ENCODE measurements at places on chromosomes 5 and 9.

DNA sequence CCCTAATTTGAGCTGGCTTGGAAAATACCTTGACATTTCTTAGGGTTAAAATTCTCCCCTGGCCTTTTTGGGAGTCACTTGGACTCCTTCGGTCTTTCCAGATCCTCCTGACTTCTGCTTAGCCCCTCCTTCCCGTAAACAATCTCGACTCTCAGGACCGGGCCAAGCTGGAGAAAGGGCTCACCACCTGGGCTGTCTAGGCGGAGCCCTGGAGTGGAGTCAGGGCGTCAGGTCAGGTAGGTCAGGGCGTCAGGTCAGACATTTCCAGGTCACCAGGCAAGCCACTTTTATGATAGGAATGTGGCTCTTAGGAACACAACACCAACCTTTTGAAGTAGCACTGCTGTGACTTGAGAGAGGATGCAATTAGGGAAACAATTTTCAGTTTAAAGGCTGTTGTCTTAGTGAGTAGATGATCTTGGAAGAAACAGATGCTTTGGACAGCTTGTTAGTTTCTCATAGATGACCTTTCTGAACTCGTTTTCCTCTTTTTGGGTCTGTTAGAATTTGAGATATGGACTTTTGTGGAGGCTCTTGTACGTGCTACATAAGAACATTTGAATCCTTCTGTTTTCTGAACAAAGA lies 12.8 kb downstream of the OSTF1 start:
- no peak for DNase-seq

- peak; percentile 65 for DNase-seq
Observed at GRCh38 chr5:171629628-171630349, 155.8 kb upstream of the SMIM23 start.

DNA sequence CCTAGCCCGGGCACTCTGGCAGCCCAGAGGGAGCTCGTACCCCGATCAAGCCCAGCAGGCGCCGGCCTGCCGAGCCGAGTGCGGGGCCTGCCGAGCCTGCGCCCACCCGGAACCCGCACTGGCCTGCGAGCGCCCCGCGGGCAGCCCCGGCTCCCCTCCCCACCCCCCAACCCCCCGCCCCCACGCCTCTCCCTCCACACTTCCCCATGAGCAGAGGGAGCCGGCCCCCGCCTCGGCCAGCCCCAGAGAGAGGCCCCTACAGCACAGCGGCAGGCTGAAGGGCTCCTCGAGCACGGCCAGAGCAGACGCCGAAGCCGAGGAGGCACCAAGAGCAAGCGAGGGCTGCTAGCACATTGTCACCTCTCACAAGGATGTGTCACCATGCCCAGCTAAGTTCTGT lies 36.2 kb upstream of the CCDC180 start:
- DNase-seq, result no peak

DNA sequence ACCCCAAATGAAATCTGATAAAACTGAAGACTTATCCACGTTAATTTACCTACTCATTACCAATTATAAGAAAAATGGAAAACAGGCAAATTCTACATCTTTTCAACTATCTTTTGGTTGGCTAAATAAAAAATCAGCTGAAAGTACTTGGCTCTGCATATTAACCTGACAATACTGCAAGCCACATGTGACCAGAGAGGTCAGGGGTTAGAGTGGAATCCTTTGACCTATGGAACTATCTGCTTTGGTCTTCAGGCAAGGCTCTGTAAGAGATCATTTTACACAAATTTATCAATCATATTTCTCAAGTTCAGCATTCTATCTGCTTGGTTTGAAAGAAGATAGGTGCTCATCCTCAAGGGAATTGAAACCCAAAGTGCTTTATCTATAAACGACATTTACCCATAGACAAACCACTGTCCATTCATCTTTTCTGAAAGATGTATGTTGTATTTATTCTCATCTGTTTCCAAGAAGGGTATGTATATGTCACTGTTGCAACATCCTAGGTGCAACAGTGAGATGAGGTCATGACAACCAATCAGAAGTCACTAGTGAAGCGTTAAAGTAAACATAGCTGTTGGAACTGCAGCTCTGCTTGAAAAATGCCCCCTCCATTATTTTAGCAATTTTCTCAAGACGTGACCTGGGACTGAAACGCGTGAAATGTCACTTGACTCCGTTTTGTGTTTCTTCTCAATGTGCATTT lies 144.9 kb upstream of the POU5F2 start:
- no peak for DNase-seq

DNA sequence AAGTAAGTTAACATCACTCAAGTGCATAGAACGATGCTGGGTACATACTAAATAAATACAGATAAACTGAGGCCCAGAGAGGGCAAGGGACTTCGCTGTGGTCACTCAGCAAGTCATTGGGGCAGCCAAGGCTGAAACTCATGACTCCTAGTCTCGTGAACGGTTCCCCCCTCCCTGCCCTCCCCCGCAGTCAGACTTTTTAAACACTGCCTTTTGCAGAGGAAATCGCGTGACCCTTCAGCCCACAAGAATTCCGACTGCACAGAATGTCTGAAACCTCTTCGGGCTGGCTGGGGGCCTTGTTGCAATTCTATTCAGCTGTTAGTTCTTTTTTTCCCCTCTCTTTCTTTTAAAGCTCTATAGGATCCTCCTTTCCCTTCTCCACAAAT lies 28.1 kb downstream of the NEK6 start:
- peak; percentile 50 for DNase-seq

DNA sequence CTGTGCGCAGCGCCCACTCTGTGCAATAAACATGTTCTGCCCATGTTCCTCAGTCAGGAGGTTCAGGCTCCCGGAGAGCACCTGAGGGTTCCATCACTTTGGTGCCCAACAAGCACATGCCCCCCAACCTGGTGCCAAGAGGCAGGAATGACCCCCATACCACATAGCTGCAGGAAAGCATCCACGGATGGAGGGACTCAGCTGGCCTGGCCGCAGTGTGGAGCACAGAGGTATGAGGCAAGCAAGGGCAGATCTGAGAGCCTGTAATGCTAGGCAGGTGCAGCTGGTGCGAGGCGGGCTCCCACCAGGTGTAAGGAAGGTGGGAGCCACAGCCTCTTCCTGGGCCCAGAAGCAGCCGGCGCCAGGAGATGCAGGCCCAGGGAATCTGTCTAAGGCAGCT lies 4.3 kb upstream of the MRNIP start:
- DNase-seq, result no peak

GRCh38 chr5:80503641-80504040 lies 15.7 kb downstream of the FAM151B start:
- DNase-seq, result no peak

DNA sequence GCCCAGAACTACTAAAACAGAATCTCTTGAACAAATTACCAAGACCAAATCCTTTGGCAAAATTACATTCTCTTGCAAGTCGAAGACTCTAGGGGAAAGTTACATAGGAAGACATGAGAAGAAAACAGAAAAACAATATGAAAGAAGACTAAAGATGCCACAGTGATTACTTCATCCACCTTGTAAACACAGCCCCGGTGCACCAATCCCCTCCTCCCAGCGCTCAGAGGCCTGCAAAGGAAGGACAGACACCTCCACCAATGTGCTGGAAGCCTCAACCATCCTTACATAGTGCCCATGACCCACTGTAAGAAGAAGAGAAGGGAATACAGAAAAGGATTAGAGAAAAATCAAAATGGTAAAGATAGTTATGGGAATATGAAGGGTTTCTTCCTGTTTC lies 218.5 kb downstream of the SPOCK1 start:
- no peak for DNase-seq

DNA sequence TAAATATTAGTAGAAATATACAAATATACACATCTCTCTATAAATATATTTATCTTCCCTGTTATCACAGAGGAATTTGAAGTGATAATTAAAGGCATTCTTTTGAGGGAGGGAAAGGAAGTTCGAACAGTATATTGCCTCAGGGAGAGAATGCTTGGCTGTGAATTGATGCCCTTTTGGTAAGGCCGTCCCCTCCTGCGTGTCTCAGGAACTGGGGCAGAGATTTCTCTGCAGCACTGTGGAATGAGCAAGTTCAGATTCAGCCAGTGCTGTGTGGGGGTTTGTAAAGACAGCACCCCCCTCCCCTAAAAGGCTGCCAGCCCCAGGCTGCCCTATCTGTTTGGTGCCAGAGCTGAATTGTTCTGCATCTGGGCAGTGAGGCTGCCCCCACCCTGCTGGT lies 42.0 kb downstream of the UBE2QL1 start:
- DNase-seq, result no peak

- no peak for DNase-seq
Observed at GRCh38 chr5:112579599-112580170, 158.0 kb upstream of the APC start.

- DNase-seq, result no peak
Observed at GRCh38 chr9:25556540-25556939, 121.7 kb downstream of the TUSC1 start.

DNA sequence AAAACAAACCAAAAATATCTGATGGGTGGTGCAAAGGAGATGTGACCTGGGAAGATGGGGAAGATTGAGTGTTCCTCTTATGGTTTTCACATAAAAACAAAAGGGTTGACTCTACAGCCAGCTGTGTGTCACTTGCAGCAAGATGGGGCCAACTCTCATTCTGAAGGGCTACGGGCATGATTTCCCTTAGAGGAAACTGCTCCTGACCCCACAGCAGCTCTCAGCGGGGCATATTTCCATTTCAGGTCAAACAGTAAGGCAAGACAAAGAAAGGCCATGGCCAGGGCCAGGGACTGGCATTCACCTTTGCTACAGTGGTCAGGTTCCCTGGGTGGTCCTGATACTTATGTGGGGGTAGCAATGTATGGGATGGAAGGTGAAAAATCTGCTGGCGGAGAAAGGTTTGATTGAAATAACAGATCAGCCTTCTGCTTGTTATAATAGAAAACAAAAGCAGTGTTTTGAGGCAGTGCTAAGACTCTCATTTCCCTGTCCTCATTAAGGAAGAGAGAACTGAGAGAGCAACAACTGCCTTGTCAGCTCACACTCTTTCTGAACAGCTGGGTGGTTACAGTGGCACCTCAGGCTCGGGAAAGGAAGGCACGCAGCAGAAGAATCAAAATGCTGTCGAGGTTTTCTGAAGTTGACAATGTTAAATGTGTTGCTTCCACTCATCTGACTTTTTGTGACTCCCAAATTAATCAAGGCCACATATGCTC lies 120.7 kb upstream of the PCA3 start:
- DNase-seq, result no peak

DNA sequence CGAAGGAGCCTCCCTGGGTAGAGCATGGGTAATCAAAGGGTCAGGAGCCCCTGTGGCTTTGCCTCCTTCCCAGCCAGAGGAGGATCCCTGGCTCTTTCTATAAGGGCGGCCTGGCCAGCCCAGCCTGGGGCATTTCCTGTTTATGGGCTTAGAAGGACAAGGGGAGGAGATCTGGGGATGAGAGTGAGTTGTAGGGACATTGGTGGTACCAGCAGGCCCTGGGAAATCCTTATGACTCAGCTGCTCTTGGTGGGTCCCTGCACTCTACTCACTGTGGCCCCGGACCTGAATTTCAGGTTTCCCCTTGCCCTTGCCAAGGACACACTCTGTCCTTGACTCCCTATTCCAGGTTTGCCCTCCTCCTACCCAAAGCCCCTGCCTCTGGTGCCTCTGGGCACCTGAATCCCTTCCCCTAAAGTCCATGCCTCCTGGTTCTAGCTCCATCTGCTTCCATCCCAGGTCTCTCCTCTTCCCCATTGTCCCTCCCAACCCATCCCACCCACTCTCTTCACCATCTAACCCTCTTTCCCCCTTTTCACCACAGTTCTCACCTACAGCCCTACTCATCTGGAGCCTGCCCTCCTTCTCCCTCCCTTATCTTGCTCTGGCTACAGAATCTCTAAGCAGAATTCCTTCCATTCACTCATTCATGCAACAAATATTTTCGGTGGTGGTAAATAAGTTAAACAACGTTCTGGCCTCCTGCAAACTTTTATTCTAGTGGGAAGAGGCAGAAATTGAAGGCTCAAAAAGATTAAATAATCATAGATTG lies 34.9 kb downstream of the PCDH1 start:
- DNase-seq, result no peak

GRCh38 chr5:173944511-173944910 lies 44.5 kb upstream of the C5orf47 start:
- DNase-seq, result no peak

DNA sequence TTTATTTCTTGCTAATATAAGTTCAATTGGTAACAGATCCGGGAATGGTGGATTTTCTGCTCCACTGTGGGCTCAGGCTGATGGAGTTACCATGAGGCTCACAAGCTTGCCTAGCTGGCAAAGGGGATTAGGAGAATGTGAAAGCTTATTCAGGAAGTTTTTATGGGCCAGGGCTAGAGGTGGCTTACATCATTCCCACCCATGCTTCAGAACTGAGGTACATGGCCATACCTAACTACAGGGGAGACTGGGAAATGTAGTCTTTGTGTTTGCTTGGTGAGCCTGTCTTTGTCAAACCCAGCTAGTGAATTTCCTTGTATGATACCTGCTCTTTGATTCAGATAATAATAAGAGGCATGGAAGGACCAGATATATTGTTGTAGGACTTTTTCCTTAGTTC lies 105.9 kb upstream of the DHFR start:
- DNase-seq, result no peak

DNA sequence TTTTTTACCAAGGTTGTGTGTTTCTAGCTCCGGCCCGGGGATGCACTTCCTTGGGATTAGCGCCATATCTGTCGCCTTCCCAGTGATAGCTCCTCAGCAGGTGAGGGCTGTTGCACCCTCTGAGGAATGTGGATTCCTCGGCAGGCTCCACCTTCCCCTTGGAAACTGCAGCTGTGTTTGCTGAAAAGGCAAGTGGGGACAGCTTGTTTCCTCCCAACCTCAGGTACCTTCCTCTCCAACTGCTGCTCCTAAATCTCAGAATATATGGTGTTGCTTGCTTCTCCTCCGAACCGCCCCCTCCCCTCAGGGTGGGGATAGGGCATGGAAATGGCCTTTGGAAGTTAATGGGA lies 1.3 kb downstream of the SLC1A1 start:
- DNase-seq, result no peak

DNA sequence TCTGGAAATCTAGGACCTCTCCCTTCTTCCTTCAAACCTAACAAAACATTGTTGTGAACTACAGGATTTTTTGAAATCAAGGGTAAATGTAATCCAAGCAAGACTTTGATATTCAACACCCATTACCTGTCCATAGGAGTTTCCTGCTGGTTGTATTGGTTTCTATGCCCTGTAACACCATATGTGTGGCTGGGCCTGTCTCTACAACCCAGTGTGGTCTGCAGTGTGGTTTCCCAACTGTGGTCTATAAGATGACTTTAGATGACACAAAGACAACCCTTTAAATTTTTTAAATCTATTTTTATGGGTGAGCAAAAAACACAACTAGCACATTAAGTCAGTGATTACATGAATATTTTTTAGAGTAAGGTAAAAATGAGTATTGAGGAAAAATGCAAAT lies 93.1 kb downstream of the SMIM15 start:
- no peak for DNase-seq

- DNase-seq, result no peak
Observed at GRCh38 chr9:106953174-106953573, 90.2 kb downstream of the ZNF462 start.

- DNase-seq, result peak; percentile 73
Observed at GRCh38 chr9:3441197-3441816, 84.5 kb downstream of the RFX3 start.

DNA sequence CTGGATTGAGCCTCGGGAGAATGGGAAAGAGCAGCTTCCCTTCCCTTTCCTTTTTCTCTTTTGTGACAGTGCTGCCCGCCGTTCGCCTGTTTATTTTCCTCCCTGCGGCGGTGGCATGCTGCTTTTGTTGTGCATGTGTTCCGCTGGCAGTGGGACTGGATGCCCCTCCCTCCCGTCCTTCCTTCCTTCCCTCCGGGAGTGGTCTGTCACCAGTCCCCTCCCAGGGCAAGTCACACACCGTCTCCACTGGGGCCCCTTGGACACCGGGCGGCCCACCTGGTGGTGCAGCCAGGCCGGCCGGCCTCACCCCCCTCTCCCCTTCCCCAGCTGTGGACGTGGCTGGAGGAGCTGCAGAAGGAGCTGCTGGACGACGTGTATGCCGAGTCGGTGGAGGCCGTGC lies 214.7 kb downstream of the TRIO start:
- DNase-seq, result no peak
